Psoas muscle (tissue), 8 donors: ENCODE measurements at places on chromosomes 5 and 9. TPM values are rescaled to one million over a fixed set of nuclear protein-coding genes. Genes with fewer than 3 reads are reported as not detected.

The SH3TC2 gene
- total RNA-seq, result 0.96 TPM

DNA sequence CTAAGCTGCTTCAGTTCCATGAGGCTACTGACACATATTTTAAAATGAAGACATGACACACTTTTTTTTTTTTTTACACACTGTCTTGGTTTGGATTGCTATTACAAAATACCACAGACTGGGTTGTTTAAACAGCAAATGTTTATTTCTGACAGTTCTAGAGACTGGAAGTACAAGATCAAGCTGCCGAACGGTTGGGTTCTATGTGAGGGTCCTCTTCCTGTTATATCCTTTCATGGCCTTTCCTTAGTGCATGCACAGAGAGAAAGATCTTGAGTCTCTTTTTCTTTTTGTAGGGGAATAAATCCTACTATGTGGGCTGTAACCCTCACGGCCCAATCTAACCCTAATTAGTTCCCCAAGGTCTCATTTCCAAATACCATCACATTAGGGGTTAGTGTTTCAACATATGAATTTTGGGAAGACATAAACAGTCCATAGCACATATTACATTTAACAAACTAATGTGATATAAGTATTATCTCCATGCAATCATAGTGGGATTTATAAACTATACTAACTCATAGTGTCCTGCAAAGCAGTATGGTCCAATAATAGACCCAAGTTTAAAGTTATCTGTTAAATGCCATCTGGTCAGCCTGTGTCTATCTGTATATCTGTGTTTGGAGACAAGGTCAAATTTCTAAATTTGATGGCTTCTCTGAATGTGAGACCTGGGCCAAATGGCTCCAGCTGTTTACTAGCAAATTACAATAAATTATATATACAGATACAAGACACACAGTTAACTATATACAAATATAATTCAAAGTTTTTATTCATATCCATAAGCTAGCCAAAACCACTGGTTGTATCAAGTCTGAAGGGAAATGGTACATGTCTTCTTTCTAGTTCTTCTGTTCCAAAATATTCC lies 90.3 kb upstream of the NREP start:
- no peaks in the 10 kb centered on the region for H3K27me3 ChIP-seq
- H3K4me3 ChIP-seq, result no peak overlapping the region
- no peaks in the 10 kb centered on the region for H3K36me3 ChIP-seq
- no peak overlapping the region for H3K27ac ChIP-seq

The AK3 gene
- total RNA-seq, result 119 TPM

The PCDHA3 gene
- not detected for total RNA-seq

DNA sequence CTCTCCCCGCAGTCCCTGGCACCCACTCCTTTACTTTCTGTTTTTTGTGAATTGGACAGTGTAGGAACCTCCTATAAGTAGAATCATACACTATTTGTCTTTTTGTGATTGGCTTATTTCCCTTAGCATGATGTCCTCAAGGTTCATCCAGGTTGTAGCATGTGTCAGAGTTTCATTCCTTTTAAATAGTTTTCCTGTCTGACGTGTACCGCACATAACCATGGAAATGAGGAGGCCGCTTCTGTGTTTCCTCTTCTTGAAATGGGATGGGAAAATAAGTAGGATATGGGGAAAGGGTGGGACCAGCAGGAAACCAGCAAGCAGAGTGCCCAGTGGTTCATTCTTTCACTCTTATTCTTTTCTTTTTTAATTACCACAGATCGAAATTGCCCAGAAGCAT lies 72.6 kb upstream of the ENTREP1 start:
- no peaks in the 10 kb centered on the region for H3K36me3 ChIP-seq
- DNase-seq, result no peak
- H3K27me3 ChIP-seq, result no peaks in the 10 kb centered on the region
- H3K4me3 ChIP-seq, result no peak overlapping the region
- no peaks in the 10 kb centered on the region for H3K4me1 ChIP-seq
- H3K27ac ChIP-seq, result no peak overlapping the region

The IL9 gene
- total RNA-seq, result not detected

DNA sequence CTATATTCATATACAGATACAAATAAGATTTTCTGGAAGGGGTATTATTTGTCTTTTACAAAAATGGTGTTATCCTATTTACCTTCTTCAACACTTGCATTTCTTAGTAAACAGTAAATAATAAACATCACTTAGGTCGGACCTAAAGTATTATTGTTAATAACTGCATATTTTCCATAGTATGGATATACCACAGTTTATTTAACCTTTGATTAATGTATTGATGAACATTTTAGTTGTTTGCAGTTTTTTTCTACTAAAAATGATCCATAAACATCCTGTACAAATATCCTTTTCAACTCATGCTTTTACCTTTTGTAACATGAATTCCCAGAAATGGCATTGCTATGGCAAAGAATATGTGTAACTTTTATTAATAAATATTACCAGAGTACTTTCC lies 83.4 kb downstream of the NDUFAF2 start:
- no peaks in the 10 kb centered on the region for H3K27me3 ChIP-seq
- H3K4me1 ChIP-seq, result peaks cover 14% of the 10 kb centered on the region
- H3K27ac ChIP-seq, result no peak overlapping the region
- no peak for DNase-seq
- no peak overlapping the region for H3K4me3 ChIP-seq

The CNTNAP3B gene
- 1.3 TPM for total RNA-seq

The LHX2 gene
- total RNA-seq, result not detected

DNA sequence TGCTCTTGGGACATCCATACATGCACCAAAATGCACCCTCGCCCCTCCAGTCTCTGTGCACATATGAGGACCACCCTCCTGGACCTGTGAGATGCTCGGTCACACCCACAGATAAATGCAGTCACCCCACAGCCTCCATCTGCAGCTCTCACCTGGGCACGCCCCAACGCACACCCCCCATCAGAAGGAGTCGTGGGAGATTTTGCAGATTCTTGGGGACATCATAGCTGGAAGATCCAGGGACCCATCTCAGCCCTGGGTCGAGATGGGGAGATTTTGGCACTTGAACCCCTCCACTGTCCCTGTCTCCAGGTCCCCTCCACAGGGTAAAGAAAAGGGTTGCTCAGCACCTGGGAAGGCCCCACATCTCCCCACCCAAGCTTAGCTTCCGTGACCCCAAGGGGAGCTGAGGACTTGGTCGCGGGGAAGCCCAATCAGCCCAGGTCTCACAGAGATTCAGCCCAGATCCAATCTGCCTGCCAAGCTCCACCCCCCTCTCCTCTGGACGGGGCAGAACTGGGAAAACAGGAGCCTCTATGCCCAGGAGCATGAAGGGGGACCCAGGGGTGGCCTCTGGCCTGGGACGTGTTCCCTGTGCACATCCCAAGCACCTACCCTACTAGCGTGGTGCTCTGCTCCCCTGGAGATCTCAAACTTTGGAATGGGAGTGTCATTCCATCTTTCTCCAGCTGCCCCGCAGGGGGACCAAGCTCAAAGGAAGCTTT lies 89.2 kb upstream of the LMX1B start:
- H3K4me3 ChIP-seq, result no peak overlapping the region
- H3K27me3 ChIP-seq, result peaks cover 18% of the 10 kb centered on the region
- no peaks in the 10 kb centered on the region for H3K36me3 ChIP-seq
- DNase-seq, result no peak
- H3K4me1 ChIP-seq, result peaks cover 10% of the 10 kb centered on the region

GRCh38 chr9:86304236-86304730 lies 21.9 kb upstream of the ISCA1 start:
- peaks cover 19% of the 10 kb centered on the region for H3K4me1 ChIP-seq
- no peak for DNase-seq
- H3K36me3 ChIP-seq, result peaks cover 99% of the 10 kb centered on the region
- no peaks in the 10 kb centered on the region for H3K27me3 ChIP-seq

The LCN2 gene
- total RNA-seq, result 2.1 TPM

GRCh38 chr5:102865510-102866236 lies 110.6 kb downstream of the PAM start:
- peak overlapping the region; percentile 92 for H3K27ac ChIP-seq
- H3K36me3 ChIP-seq, result no peaks in the 10 kb centered on the region
- DNase-seq, result peak; percentile 91
- H3K4me1 ChIP-seq, result peaks cover 44% of the 10 kb centered on the region
- H3K4me3 ChIP-seq, result peak overlapping the region; percentile 84

- H3K27ac ChIP-seq, result no peak overlapping the region
- H3K27me3 ChIP-seq, result no peaks in the 10 kb centered on the region
- no peak for DNase-seq
- H3K4me1 ChIP-seq, result no peaks in the 10 kb centered on the region
These were observed 42.3 kb downstream of the ZNF883 start for GRCh38 chr9:112969730-112970129.

- no peaks in the 10 kb centered on the region for H3K36me3 ChIP-seq
- DNase-seq, result no peak
- no peak overlapping the region for H3K27ac ChIP-seq
These were observed 124.4 kb upstream of the MAP1B start for GRCh38 chr5:71982717-71983395.

DNA sequence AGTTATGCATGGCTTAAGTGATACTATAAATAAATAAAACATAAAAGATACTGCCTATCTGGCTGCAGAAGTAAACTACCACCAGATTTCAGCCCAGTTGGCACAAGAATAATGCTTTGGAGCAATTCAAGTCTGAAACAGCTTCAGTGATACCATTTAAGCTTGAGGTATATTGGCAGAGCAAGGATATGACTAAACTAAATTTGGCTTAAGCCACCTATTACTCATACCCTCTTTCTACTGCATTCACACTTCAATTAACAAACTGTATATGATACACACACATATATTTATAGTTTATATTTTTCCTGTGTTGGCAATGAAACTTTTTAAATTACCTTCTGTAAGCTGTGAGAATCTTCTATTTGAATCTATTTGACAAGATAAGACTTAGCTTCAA lies 431.9 kb downstream of the ANXA1 start:
- H3K27ac ChIP-seq, result no peak overlapping the region
- no peak for DNase-seq
- H3K36me3 ChIP-seq, result no peaks in the 10 kb centered on the region
- no peaks in the 10 kb centered on the region for H3K4me1 ChIP-seq
- H3K27me3 ChIP-seq, result no peaks in the 10 kb centered on the region

- H3K27me3 ChIP-seq, result no peaks in the 10 kb centered on the region
- no peak overlapping the region for H3K27ac ChIP-seq
- no peak for DNase-seq
- H3K4me1 ChIP-seq, result no peaks in the 10 kb centered on the region
- peaks cover 95% of the 10 kb centered on the region for H3K36me3 ChIP-seq
These were observed 89.8 kb downstream of the CD180 start for GRCh38 chr5:67106626-67107342.

DNA sequence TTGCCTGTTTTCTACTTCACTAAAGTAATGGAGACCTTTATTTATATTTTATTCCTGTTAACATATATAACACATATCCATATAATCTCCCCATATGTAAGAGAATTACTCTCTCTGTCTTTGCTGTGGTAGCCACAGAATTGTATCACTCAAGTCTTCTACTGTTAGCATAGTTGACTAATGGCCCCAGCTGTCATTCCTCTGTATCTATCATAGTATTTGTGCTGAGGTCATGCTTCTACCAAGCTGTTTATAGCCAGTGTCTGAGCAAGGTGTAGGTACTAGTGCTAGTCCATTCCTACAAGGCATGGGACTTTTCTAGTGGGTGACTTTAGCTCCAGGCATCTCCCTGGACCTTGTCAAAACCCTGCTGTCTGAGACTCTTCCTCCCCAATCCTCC lies 244.1 kb downstream of the KIAA0825 start:
- no peak for DNase-seq
- H3K27me3 ChIP-seq, result no peaks in the 10 kb centered on the region
- H3K4me1 ChIP-seq, result no peaks in the 10 kb centered on the region
- no peak overlapping the region for H3K27ac ChIP-seq
- no peaks in the 10 kb centered on the region for H3K36me3 ChIP-seq

The SLC25A48 gene
- total RNA-seq, result 9.5 TPM

DNA sequence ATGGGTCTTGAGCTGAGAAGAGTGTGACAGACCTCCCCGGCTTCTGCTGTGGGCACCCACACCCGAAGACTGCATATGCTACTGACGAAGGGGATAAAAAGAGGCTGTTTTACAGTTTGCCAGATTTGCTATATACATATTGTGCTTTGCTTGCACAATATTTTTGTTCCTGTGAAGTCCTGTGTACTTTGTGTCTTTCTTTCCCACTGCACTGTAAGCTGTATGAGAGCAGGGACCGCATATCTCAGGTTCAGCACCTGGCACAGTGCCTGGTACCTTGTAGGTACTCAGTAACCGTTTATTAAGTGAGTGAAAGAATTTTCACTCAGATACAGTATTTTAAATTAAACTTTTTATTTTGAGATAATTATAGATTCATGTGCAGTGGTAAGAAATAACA lies 8.2 kb upstream of the GARNL3 start:
- no peak overlapping the region for H3K4me3 ChIP-seq
- H3K27me3 ChIP-seq, result no peaks in the 10 kb centered on the region
- no peaks in the 10 kb centered on the region for H3K36me3 ChIP-seq

DNA sequence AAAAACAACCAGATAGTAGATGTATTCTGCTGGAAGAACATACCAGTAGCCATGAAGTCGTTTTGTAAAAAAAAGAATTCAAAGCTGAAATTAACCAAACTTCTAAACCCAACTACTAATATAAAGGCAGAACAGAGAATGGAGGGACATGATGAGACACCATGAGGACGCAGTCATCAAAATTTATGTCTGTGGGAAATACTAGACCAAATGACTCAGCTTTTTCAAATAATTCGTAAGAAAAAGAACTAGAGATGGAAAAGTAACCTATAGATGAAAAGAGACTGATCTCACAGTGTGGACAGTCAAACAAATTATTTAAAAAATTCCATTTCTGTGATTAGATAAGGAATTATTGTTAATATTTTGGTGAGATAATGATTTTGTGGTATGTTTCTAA lies 10.3 kb downstream of the TTC23L start:
- no peak overlapping the region for H3K27ac ChIP-seq
- no peaks in the 10 kb centered on the region for H3K36me3 ChIP-seq
- no peak for DNase-seq
- H3K27me3 ChIP-seq, result no peaks in the 10 kb centered on the region

DNA sequence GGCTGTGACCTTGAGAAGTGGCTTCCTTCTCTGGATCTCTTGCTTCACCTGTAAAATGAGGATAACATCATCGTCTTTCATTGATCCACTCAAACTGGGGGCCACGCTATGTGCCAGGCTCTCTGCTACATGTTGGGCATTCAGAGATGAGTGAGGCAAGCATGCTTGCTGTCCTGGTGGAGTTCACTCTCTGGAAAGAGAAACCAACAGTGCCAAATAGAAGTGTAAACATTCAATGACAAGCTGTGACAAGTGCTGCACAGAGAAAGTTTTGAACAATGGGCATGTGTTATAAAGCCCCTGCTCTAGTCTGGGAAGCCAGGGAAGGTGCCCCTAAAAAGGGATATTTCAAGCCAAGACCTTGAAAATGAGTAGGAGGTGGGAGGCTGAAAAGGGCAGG lies 50.9 kb upstream of the AFAP1L1 start:
- peaks cover 44% of the 10 kb centered on the region for H3K36me3 ChIP-seq
- H3K27ac ChIP-seq, result no peak overlapping the region
- H3K4me1 ChIP-seq, result peaks cover 5% of the 10 kb centered on the region
- no peak for DNase-seq

The VAV2 gene
- 1.3 TPM for total RNA-seq

The TRIM7 gene
- total RNA-seq, result 36.0 TPM

DNA sequence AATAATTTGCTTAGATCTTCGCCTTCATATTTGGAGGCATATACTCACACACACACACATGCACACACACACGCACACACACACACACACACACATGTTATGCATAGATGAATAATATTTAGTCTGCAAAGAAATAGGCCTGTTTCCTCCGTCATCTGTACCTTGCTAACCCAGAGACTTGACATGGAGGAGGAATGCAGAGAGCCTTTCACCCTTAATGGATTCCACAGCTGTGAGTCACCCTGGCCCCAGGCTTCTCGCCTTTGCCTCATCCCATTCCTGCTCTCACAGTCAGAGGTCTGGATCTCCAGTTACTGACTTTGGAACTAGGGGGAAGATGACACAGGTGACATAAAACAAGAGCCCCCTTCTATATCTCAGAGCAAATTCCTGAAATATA lies 29.7 kb downstream of the ZNF462 start:
- peak; percentile 77 for DNase-seq
- no peaks in the 10 kb centered on the region for H3K27me3 ChIP-seq
- H3K36me3 ChIP-seq, result no peaks in the 10 kb centered on the region
- H3K4me1 ChIP-seq, result peaks cover 75% of the 10 kb centered on the region
- no peak overlapping the region for H3K4me3 ChIP-seq
